Immature natural killer cell (primary cell): ENCODE measurements at places on chromosomes 3 and 15. TPM values are rescaled to one million over a fixed set of nuclear protein-coding genes. Genes with fewer than 3 reads are reported as not detected.

DNA sequence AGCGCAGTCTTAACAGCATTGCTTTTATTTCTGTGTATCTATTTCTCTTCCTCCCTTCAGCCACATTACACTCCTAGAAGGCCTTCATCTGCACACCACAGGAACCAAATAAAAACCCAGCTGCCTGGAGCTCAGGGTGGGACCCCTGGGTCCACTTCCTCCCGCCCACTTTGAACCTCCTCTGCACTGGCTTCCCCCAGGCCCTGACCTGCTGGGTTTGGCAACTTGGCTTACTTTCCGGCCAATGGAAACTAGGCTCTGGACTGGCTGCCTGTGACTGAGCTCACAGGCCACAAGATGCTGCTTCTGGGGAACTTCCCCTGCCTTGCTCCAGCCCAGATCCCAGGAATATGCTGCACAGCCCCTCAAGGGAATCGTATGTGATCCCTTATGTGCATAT lies 89.8 kb downstream of the SEMA5B start:
- peaks cover 21% of the 10 kb centered on the region for H3K4me1 ChIP-seq
- DNase-seq, result no peak
- H3K4me3 ChIP-seq, result no peak overlapping the region
- no peaks in the 10 kb centered on the region for H3K36me3 ChIP-seq

DNA sequence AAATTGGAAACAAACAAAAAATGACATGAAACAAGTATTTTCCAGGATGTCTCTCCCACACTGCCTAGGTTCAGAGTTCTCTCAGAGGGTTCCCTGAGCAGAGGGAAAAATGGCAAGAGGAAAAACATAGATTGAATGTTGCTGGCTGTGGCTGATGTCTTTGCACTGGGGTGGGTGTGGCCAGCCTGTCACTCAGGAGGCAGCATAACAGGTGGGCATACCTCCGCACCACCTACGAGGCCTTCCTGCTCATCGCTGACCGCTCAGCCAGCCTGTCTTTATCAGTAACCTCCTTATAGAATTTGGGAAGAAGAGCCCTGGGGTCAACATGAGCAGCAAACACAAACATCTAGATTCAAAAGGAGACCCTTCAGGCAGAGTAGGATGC lies 216.6 kb upstream of the UMPS start:
- no peak for DNase-seq
- H3K4me1 ChIP-seq, result no peaks in the 10 kb centered on the region
- H3K27me3 ChIP-seq, result peaks cover 13% of the 10 kb centered on the region
- H3K27ac ChIP-seq, result no peak overlapping the region
- H3K4me3 ChIP-seq, result no peak overlapping the region

DNA sequence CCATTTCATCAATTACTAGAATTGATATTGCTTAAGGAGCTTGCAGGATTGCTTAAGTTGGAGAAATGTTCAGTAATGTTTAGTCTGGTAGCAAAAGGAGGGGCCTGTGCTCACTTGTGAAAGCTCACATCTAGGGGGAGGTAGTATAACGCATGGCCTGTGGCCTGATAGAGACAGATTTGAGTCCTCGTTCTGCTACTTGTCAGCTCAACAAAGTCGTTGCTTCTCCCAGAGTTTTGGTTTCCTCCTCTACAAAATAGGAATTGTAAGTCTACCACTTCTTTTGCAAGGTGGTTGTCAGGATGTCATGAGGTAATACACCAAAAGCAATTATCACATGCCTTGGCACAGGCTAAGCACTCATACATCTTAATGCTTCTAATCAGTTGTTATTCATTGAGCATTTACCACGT lies 1.3 kb downstream of the ST3GAL6 start:
- no peaks in the 10 kb centered on the region for H3K36me3 ChIP-seq
- H3K27ac ChIP-seq, result no peak overlapping the region
- no peak for DNase-seq

- H3K4me3 ChIP-seq, result no peak overlapping the region
- H3K36me3 ChIP-seq, result no peaks in the 10 kb centered on the region
- no peak for DNase-seq
- no peaks in the 10 kb centered on the region for H3K27me3 ChIP-seq
- H3K27ac ChIP-seq, result no peak overlapping the region
- no peaks in the 10 kb centered on the region for H3K4me1 ChIP-seq
Measured at GRCh38 chr3:154137036-154137435, 15.8 kb downstream of the ARHGEF26 start.

Gene THAP10
- polyA plus RNA-seq, result not detected

Gene CCDC9B
- polyA plus RNA-seq, result 0.46 TPM

Gene RARRES1
- not detected for polyA plus RNA-seq
